ENCODE measurements at places on chromosomes 12 and 14.

GRCh38 chr12:122029620-122030423 is 8.1 kb downstream of the BCL7A start:
- no peak for DNase-seq

DNA sequence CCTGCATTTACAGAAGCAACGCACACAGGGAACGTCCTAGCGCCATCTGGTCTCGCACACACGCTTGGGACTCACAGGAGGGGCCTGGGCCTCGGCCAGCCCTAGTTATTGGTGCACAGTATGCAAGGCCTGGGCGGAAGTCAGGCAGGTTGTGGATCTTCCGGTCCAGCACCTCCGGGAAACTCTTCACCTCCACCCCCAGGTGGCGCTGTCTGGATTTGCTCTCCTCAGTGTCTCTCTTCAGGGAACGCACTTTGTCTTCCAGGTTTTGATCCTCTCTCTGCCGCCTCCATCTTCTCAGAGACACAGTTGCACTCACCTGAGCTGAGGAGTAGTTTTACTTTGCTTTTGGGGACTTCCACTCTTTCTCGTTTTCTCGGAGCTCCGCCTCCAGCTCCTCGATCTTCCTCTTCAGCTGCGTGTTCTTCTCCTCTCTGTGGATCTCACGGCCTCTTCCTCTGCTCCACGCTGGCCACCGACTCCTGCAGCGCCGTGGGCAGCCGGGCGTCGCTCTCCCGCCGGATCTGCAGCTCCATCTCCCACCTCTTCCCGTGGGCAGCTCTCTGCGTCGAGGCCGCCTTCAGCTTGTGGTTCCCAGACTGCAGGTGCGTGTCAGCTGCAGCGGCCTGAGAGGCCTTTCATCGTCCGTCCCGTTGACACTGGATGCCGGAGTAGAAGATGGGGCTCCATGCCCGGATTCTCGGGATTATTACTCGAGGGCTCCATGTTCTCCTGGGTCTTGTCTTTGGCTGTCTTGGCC is 933.8 kb downstream of the TMEM121 start:
- peak; percentile 74 for DNase-seq

DNA sequence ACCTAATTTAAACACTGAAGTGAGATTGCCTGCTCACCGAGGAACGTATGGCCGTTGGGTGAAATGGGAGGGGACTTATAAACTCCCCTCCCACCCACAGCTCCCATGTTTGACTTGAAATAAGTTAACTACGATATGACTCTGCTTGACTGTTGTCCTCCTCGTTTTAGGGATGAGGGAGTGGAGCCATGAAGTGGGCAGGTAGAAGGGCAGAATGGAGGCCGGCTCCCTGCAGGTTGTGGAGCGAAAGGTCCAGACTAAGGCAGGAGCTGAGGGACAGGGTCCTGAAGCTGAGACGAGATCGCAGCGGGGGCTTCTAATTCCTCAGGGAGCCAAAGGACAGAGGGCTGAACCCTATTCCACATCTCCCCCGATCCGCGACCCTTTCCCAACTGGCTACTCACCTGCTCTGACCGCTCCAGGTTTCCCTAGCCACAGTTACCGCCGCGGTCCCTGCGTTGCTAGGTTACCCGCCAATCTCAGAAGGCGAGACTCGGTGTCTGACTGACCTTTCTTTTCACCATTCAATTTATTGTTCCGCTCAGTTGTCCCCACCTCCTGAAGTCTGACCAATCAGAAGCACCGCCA is 577 bp upstream of the TPCN1 start:
- DNase-seq = peak; percentile 19

- no peak for DNase-seq
These were observed 108.6 kb downstream of the ETV6 start for GRCh38 chr12:11758087-11758486.

GRCh38 chr14:102929241-102930137 is 7.0 kb downstream of the AMN start:
- no peak for DNase-seq

GRCh38 chr14:99055816-99056215 is 216.2 kb downstream of the BCL11B start:
- DNase-seq = peak; percentile 52

- no peak for DNase-seq
These were observed 746.6 kb downstream of the VRK1 start for GRCh38 chr14:97543816-97544215.

- DNase-seq = peak; percentile 97
These were observed at the start of gene CSRNP2 for GRCh38 chr12:51083126-51083833. TSS of gene CSRNP2 (minus strand) at chr12:51083596. CDS start at chr12:51076561, 7,035 bp downstream.

DNA sequence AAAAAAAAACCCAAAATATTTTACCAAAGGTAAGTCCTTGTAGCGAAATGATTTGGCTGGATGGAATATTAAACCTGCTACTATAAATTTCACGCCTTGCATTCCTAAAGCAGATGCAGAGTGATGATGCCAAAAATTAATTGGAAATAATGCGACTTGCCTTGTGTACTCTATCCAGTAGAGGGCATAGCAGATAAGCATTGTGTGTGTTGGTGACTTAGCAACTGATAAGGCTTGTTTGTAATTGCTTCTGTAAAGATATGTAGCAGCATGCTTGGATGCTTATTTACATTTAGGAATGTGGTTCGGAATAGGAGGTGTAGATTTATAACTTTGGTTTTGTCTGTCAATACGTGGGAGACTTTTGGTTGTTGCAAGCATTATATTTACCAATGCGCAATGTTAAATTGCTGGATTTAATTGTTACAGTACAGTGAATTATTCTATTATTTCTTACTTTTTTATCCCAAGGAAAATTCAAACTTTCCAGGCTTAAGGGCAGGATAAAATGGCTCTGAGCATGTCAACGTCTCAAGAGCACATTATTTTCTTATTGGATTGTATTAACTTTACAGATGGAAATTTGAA is 80.5 kb downstream of the TMEM260 start:
- peak; percentile 27 for DNase-seq

DNA sequence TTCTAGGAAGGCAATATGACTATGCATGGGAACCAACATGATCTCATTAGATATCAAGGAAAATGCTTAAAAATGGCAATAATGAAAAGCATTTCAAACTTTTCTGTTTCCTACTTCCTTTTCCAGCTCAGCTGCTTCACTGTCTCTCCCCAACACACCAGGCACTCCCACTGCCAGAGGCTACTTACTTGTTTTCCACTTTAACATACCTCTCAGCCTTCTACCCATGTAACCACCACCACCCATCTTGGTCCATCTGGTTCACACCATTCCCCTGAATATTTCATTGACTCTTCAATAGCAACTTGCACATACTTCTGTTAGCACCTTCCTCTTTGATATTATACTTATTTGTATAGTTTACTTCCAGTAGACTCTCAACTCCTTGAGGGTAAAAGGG is 168.3 kb upstream of the NPAS3 start:
- DNase-seq = no peak

DNA sequence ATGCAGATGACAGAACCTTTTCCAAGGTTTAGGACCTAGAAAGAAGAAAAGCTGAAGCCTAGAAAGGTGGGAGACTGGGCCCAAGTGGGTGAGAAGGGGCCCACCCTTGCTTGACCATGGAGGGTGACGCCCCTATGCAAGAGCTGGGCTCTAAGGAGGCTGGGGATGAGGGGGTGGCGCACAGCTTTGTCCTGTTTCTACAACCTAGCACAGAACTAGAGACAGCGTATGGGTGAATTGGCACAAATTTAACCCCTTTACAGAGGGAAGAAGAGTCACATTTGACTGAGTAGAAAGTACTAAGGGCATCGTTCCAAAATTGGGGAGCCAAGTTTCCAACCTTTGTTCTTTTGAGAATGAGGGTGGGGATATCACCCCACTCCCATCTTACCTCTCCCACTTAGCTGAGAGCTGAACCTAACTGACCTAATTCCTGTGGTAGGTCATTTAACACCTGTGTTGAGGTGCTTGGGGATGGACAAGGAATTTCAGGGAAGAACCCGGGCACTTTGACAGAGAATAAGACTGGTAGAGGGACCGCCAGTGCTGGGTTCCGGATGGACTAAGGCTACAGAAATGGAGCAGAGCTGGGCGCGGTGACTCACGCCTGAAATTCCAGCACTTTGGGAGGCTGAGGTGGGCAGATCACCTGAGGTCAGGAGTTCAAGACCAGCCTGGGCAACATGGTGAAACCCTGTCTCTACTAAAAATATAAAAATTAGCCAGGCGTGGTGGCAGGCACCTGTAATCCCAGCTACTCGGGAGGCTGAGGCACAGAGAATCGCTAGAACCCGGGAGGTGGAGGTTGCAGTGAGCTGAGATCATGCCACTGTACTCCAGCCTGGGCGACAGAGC is 5.2 kb downstream of the NFKBIA start:
- DNase-seq = no peak

DNA sequence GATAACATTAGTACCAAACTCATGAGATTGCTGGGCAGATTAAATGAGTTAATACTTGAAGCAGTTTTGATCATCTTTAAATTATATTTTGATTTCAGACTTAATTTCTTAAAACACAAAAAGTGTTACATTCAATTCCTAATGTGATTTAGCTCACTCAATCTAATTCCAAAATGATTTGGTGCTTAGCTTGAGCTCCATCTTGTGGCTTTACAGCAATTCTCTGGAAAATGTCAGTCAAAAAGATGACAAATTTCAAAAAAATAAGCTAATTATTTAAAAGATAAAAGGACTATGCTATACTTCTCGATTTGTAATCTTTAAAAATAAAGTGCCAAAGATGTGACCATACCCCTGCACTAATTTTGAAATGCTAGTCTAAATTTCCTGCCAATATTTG is 10.1 kb downstream of the LLPH start:
- DNase-seq = no peak

Data from activated CD4-positive, alpha-beta T cell treated with anti-CD3 and anti-CD28 coated beads, Interleukin-2, Interleukin-6, amounts not matched to agents 100 ng/mL and 50 ng/mL, durations not matched to agents 16 hours and 8 hours (primary cell).